ENCODE measurements at places on chromosomes 13 and 19. TPM values are rescaled to one million over a fixed set of nuclear protein-coding genes. Genes with fewer than 3 reads are reported as not detected.

DNA sequence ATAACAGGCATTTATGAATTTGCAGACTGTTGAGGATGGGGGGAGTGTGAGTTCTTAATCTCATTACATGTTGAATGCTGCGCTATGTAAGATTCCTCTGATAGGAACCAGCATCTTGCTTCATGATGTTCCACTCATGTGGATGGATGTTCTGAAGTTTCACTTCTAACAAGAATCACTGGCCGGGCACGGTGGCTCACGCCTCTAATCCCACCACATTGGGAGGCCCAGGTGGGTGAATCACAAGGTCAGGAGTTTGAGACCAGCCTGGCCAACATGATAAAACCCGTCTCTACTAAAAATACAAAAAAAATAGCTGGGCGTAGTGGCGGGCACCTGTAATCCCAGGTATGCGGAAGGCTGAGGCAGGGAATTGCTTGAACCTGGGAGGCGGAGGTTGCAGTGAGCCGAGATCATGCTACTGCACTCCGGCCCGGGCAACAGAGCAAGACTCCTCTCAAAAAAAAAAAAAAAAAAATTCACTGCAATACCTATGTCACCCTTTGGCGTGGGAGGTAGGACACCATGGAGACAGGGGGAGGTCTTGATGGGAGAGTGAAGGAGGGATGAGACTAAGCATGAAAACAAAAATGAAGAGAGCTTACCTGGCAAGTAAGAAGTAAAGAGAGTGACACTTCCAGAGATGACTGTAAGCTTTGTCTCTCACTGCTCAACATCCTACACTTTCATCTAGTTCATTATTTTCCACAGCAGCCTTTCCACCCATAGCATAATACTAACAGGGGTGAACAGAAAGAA lies 133.0 kb downstream of the DCT start:
- DNase-seq, result no peak

DNA sequence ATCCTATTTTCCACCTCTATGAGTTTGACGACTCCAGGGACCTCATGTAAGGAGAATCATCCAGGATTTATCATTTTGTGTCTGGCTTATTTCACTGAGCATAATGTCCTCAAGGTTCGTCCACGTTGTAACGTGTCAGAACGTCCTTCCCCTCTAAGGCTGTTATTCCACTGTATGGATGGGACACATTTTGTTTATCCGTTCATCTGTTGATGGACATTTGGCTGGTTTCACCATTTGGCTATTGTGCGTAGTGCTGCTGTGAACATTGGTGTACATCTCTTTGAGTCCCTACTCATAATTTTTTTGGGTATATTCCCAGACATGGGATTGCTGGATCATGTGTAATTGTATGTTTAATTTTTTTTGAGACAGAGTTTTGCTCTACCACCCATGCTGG lies 21.5 kb downstream of the CRTC1 start:
- no peak for DNase-seq

GRCh38 chr13:34250151-34250670 lies 432.3 kb downstream of the RFC3 start:
- no peak for DNase-seq

DNA sequence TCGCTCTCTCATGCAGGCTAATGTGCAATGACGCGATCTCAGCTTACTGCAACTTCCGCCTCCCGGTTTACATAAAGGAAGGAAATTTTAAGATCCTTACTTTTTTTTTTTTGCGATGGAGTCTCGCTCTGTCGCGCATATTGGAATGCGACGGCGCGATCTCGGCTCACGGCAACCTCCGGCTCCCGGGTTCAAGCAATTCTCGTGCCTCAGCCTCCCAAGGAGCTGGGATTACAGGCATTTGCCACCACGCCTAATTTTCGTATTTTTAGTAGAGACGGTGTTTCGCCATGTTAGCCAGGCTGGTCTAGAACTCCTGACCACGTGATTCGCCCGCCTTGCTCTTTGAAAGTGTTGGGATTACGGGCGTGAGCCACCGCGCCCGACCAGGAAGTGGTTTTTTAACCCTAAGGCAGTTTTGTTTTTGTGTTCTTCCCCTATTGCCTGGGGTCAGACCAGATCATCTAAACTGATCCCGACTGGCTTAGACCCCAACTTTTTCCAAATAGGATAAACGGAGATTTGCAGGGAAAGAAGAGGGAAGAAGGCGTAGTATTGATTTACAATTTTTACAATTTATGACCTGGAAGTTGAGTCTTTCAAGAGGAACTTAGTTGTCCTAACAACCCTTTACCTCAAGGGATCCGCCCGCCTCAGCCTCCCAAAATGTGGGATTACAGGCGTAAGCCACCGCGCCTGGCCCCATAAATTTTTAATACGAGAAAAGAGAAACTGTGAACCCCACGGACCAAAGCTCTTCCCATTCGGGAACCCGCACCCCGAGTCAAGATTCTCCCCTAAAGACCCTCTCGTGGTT lies 142.0 kb downstream of the ZNF737 start:
- DNase-seq, result no peak

The IZUMO2 gene
- total RNA-seq, result not detected
